Activated T-cell treated with anti-CD3 and anti-CD28 coated beads, Interleukin-2, amount 50 U/mL, for 72 hours (primary cell): ENCODE measurements at places on chromosomes 7 and 10. TPM values are rescaled to one million over a fixed set of nuclear protein-coding genes. Genes with fewer than 3 reads are reported as not detected.

- H3K27me3 ChIP-seq: no peaks in the 10 kb centered on the region
- no peaks in the 10 kb centered on the region for H3K4me1 ChIP-seq
- H3K27ac ChIP-seq: no peak overlapping the region
- no peak for DNase-seq
- H3K36me3 ChIP-seq: no peaks in the 10 kb centered on the region
These were observed 212.6 kb upstream of the FZD8 start for GRCh38 chr10:35854661-35855060.

- H3K36me3 ChIP-seq: peaks cover 4% of the 10 kb centered on the region
- H3K27me3 ChIP-seq: no peaks in the 10 kb centered on the region
- no peak for DNase-seq
- peak overlapping the region; percentile 41 for H3K4me3 ChIP-seq
- peaks cover 61% of the 10 kb centered on the region for H3K4me1 ChIP-seq
These were observed 97.1 kb downstream of the VOPP1 start for GRCh38 chr7:55474944-55475854.

DNA sequence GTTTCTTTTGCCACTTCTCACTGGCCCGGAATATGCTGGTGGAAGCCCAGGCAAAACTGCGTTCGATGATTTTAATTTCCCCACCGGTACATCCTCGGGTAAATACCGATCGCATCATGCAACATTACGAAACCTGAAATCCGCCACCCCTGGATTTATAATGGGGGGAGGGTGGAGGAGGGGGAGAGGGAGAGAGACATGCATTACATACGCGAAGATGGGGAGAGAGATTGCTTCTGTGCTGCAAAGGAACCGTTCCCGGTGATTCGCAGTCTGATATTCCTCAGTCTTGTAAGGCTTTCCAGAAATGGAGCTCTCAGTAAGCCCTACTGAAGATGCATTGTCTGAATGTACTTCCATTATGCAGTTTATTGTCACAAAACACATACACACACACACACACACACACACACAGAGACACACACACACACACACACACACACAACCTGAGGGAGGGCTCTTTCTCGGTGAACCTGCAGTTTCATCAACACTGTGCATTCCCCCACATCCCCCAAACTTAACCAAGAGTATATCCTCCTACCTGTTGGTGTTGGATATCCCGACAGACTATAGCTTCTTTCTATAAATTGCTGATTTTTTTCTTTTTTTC, 741 bp downstream of the GPR85 start:
- peaks cover 62% of the 10 kb centered on the region for H3K27me3 ChIP-seq
- DNase-seq: no peak
- H3K36me3 ChIP-seq: no peaks in the 10 kb centered on the region

- no peaks in the 10 kb centered on the region for H3K27me3 ChIP-seq
- no peak for DNase-seq
- no peak overlapping the region for H3K27ac ChIP-seq
- H3K4me3 ChIP-seq: no peak overlapping the region
These were observed 18.4 kb upstream of the EXOC6 start for GRCh38 chr10:92829786-92830377.

- no peak for DNase-seq
- H3K27ac ChIP-seq: peak overlapping the region; percentile 65
- H3K4me1 ChIP-seq: peaks cover 42% of the 10 kb centered on the region
- peaks cover 3% of the 10 kb centered on the region for H3K36me3 ChIP-seq
- peaks cover 40% of the 10 kb centered on the region for H3K27me3 ChIP-seq
These were observed 787 bp upstream of the PLEKHA1 start for GRCh38 chr10:122373721-122374120.

- no peak overlapping the region for H3K4me3 ChIP-seq
- DNase-seq: no peak
- H3K36me3 ChIP-seq: no peaks in the 10 kb centered on the region
- H3K4me1 ChIP-seq: no peaks in the 10 kb centered on the region
These were observed 11.3 kb upstream of the SGPL1 start for GRCh38 chr10:70804421-70804808.

GRCh38 chr10:95503001-95503400, 58.2 kb downstream of the SORBS1 start:
- H3K4me1 ChIP-seq: peaks cover 5% of the 10 kb centered on the region
- H3K27ac ChIP-seq: no peak overlapping the region
- no peak for DNase-seq

Gene FEZF1
- not detected for total RNA-seq

GRCh38 chr7:1815051-1815481, 145.0 kb downstream of the ELFN1 start:
- H3K4me1 ChIP-seq: peaks cover 20% of the 10 kb centered on the region
- no peak overlapping the region for H3K27ac ChIP-seq
- no peaks in the 10 kb centered on the region for H3K27me3 ChIP-seq
